ENCODE measurements at places on chromosomes 16 and 17.

DNA sequence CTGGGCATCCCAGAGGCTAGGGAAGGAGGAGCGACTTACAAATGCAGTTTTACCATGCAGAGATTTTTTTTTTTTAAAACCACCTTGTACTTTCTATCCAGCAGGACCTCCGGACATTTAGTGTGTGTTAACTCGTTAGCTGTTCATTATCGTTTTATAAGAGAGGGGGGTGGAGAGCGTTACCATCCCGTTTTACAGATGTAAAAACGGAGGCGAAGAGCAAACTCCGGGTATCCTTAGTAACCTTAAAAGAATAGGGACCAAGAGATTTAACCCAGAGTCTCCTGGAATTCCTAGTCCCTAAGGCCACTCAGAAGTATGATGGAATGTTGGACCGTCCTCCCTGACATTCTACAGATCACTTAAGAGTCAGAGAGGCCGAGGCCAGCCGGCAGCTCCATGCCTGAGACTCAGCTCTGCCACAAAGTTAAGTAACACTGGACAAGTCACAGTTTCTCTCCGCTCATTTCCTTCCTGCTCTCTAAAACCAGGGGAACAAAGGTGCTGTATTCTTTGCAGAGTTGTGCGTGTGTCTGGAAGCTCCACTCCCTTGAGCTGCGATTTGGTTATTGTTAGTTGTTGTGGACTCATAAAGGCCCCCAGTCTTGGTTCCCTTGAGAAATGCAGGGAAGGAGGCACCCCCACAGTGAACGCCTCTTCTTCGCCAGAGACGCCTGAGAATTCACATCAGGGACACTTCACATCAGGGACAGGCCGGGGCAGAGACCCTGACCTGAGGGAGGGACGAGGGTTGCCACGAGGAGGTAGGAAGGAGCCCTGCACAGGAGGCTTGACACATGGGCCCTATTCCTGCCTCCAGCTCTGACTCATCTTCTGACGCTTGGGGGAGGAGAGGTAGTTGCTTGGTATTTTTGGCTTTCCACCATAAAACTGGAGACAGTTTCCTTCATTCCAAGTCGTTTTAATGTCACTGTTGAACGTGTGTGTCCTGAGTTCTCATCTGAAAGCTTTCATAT, 1.2 kb downstream of the DUSP14 start:
- no peak for DNase-seq

- DNase-seq: no peak
These were observed 339.0 kb downstream of the TMEM114 start for GRCh38 chr16:8251298-8251697.

DNA sequence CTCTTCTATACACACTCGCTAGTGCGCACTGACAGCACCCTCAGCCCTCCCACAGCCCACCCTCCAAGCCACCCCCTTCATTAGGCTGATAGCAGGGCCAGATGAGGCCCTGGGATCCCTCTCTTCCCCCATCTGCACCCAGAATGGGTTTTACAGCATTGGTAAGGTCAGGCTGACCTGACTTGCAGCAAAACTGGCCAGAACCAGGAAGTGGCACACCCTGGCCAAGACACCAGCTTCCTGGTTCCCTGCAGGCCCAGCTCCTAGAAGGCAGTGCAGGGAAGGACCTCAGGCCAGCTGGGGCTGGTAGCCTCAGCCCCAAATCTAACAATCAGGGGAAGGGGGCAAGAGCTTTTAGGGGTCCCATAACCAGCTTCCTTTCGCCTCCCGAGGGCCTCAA, 50.0 kb upstream of the MRPS23 start:
- DNase-seq: no peak

- peak; percentile 95 for DNase-seq
These were observed 12.7 kb downstream of the TBX2 start for GRCh38 chr17:61412143-61412859.

GRCh38 chr17:63399856-63400255, 46.2 kb downstream of the CYB561 start:
- DNase-seq: peak; percentile 16

DNA sequence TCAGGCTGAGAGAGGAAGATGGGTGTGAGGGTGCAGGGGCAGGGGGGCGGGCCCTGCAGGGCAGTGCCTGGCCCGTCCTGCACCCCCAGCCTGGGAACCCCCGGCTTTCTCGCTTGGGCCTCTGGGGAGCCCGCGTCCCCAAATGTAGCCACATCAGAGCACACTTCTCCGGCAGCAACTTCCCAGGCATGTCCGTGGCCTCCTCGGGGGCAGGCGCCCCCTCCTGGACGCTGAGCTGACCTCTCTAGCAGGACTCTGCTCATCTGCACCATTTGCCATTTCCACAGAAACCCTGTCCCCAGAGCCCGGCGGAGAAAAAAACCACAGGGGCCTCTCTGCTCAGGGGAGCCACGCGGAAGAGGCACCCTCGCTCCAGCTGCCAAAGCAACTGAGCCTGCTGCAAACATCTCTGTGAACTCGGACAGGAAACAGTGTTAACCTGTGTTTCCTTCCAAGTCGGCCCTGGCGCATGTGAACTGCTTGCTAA, 63.4 kb downstream of the KLHDC4 start:
- DNase-seq: no peak

- DNase-seq: peak; percentile 39
These were observed 107.6 kb downstream of the SPECC1 start for GRCh38 chr17:20116683-20117309.

DNA sequence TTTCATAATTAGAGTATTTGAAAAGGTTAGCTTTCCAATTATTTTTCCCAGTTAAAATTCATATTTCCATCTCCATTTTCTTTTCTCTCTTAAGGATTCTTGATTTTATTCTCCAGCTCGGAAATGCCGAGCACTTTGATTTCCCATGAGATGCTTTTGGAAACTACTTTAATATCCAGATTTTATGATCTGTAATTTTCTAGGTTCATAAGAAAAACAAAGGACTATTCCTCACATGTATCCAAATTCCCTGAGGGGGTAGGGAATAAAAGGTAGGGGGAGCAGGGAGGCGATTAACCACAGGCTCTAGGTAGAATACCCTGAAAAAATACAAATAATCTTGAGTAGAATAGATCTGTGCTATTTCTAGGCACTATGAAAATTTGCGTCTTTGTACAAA, 938 bp downstream of the RNF43 start:
- DNase-seq: no peak

DNA sequence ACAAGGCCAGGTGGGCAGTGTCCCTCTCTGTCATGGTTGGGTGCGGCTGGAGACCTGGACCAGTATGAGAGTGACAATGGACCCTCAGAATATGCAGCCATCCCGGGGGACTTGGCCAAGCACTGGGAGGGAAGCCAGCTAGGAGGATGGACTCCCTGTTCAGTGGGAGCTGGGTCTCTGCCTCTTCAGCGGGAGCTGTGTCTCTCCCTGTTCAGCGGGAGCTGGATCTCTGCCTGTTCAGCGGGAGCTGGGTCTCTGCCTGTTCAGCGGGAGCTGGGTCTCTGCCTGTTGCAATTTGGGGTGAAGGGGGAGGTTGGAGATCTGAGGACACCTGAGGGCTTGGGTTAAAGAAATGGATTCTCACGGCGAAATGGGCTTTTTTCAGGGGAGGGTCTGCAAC, 3.8 kb upstream of the PRSS33 start:
- no peak for DNase-seq

- DNase-seq: peak; percentile 69
These were observed 22.7 kb upstream of the GPRC5B start for GRCh38 chr16:19907161-19907992.

- DNase-seq: no peak
These were observed 212.6 kb downstream of the GRIN2A start for GRCh38 chr16:9969580-9969979.

DNA sequence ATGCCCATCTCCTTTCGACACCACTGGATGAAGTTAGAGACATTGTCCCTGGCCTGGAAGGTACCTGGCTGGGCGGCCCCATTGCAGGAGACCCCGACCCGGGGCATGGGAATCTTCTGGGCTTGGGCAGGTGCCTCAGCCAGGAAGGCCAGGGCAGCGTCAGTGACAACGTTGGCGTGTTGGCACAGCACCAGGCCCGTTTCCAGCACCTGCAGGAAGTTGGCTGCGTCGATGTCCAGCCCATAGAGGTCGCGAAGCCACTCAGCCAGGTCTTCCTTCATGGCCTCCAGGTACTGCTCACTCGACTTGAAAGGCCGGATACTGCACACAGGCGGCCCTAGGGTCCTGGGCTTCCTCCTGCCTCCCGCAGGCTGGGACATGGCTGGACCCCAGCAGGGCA, 568 bp downstream of the GAS2L2 start:
- peak; percentile 5 for DNase-seq

DNA sequence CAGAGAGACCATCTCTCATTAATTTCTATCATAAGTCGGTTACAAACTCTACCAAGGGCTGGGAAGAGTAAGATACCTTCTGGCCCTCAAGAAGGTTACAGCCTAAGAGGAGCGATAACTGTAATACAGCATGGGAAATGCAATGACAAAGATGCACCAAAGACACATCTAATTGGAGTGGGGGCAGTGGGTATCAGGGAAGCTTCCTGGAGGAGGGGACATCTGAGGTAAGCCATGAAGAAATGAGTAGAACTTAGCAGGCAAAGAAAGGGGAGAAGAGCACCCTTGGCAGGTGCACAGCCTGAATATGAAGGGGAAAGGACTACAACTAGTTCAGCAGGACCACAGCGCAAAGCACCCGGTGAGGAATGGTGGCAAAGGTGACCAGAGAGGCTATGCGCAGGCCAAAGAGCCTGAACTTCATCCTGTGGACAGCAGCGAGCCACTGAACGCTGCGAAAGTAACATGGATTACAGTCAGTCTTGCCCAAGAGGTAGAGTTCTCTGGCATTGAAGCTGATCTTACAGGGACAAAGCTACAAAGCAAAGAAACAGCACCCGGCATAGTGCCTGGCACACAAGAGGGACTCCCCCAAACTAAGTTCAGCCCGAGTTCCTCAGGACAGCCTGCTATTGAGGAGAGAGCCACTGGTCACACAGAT, 2.8 kb downstream of the TBC1D10B start:
- no peak for DNase-seq

- no peak for DNase-seq
These were observed 186.4 kb upstream of the CHMP6 start for GRCh38 chr17:80805032-80805751.

- DNase-seq: no peak
These were observed 182.3 kb upstream of the GSE1 start for GRCh38 chr16:85430523-85431421.

DNA sequence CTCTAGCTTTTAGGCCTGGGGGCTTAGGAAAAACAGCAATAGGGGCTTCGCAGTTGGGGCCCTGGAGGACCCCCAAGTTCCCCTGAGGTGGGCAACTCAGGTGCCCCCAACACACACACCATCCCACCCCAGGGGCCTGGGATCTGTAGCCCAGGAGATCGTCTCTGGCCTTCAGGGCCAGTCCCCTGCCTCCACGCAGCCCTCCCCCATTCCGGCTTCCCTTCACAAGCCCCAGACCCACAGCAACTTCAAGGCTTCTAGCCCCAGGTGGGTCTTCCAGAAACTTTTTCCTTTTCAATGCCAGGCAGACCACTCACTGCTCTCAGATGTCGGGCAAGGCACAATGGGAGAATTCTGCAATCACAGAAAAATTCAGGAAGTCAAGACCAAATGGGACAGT, 79.4 kb downstream of the C16orf78 start:
- DNase-seq: no peak

DNA sequence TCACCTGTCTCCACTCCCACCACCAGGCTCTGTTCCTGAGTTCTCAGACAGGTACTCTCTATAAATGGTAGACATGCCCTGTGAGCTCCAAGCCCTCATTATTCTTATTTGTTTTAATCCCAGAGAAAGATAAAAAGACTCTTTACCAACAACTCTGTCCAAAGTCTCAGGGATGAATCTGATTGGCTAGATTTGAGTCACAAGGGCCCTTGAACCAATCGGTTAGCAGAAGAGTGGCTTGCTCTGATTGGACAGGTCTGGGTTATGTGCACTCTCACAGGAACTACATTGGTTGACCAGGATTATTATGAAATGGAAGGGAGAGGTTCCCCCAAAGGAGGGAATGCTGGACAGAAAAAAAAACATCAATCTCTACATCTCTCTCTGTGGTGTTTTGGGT, 7.5 kb downstream of the COTL1 start:
- DNase-seq: no peak

- peak; percentile 13 for DNase-seq
These were observed 117.3 kb upstream of the CACNG5 start for GRCh38 chr17:66717641-66718058.

DNA sequence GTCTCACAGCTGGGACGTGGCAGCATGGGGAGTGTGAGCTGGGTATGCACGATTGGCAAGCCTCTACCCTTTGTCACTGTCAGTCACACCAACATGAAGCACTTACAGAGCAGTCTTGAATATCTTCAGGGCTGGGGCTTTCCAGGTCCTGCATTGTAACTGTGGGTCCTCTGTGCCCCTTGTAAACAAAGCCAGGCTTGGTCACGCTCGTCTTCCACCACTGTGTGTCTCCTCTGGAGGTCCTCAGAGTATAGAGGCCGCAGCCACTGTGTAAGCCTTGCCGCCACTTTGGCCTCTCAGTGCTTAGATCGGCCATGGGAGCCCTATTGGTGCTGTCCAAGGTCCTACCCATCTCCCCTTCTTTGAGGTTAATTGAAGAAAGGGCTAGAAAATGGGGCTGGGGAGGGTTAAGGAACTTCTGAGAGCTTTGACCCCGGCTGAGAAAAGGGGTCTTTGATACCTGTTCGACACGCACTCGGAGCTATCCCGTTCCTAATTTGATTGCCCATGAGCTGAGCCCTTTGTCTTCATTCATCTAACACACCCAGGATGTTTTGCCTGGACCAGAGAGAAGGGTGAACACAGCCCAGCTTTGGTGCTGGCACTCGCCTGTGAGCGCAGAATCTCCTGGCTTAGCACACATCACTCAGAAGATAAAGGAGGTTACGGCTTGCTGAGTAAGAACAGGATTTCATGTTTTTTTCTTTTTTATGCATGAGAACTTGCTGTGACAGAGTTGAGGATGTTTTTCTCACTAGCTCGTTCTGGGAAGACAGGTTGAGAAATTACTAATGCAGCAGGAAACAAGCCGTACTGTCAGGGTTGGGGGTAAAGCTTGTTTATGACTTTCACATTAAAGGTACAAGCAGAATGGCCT, 267.9 kb downstream of the CPPED1 start:
- no peak for DNase-seq

GRCh38 chr16:67259705-67260104, 10.9 kb downstream of the SLC9A5 start:
- peak; percentile 35 for DNase-seq

GRCh38 chr16:2447920-2448583, 11.9 kb upstream of the TEDC2 start:
- DNase-seq: no peak

DNA sequence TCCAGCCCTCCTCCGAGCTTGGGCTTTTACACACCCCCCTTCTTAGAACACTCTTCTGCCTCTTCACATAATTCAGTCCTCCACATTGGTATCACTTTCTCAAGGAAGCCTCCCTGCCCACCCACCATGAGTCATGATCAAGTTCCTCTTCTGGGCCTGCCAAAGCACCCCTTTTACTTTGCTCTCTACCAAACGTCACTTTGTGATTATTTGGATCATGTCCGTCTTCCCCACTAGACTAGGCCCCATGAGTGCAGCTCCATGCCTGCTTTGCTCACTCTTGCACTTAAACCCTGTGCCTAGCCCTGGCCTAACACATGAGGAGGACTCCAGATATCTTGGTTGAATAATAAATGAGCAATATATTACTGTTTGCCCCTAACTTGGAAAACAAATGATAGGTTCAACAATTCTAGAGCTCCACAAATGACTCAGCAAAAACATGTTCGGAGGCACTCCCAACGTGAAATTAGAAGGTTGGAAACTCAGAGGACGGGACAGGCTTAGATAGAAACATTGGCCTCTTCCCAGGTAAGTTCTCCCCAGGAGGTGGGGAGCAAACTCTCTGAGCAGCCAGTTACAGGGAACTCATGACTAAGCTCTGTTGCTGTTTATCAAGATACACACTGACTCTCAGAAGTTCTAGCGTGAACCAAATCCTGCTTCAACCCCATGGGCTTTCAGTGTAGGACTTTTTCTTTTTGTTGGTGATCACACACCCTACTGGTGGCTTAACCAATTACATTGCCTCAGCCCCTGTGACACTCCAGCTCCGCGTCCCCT, 28.3 kb downstream of the G6PC1 start:
- peak; percentile 44 for DNase-seq
